ENCODE measurements at places on chromosomes 1 and 21.

GRCh38 chr1:39779821-39780220 lies 8.7 kb upstream of the OXCT2 start:
- DNase-seq: no peak

DNA sequence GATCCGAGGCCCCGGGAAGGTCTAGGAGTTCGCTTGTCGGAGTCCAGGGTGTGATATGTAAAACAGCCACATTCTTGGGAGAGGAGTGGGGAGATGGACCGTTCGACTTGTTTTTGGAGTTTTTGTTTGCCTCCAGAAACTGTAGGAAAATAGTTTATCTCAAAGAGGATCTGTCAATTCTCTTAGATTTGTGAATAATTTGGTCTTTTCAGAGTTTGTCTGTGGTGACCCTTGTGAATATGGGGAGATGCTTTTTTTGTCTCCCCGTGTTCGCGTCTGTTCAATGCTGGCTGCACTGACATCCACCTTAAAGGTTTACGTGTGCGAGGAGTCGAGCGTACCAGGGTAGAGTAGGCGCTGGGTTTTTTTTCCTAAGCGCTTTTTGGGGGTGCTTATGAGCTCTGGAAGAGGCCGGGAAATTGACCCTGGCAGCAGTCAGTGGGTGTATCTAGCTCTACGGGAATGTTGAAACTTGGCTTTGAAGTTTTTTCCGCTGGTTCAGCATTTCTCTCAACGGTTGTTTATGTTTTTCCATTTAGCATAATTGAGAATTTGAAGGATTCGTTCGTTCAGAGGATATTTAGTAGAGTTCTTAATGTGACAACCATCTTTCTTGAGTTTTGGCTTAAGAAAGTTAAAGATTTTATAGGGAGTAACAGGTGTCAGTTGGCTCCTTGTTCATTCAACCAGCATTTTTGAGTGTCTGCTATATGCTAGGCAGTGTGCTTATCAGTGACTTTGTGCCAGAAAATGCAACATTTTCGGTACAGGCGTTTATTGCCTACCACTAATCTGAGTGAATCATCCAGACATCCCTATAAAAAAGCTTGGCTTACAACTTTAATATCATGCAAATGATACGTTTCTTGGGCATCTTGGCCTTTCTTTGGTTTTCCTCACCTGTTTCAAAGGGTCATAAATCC lies 1.2 kb downstream of the SZRD1 start:
- DNase-seq: no peak

- DNase-seq: no peak
Observed at GRCh38 chr1:211473823-211474222, 18.1 kb downstream of the RD3 start.

DNA sequence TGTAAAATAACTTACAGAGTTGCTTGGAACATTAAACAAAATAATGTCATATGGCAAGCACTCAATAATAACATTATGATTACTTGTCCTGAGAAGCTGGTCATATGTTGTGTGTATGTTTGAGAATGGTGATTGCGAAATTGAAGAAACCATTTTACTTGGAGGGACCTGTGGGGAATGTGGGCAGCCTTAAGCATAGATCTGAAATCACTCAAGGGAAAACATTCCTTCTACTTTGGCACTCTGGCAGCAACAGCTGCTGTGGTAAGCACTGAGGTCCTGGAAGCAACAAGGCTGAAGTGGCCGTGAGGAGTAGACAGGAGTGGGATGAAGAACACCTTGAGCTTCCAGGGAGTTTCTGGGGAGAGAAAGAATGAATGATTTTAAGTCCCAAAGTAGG lies 165.4 kb upstream of the ADAMTS5 start:
- DNase-seq: no peak

DNA sequence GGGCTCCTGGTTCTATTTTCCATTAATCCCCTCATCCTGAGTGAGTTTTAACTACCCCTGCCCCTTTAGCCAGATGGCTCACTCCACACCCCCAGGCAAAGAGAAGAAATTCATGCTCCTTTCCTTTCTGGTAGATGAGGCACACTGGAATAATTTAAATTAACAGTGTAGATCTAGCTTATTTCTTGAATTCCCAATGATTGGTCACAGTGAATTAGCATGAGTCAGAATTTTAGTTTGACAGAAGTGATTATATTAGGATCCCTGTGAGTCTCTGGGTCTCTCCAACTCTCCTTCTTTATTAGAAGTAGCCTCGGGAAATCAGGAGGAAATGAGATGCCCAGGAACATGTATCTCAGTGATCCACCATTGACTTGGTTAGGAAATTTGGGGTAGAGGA lies 103.1 kb upstream of the KAZN start:
- no peak for DNase-seq

GRCh38 chr1:25140073-25140797 lies 92.1 kb downstream of the SYF2 start:
- no peak for DNase-seq

DNA sequence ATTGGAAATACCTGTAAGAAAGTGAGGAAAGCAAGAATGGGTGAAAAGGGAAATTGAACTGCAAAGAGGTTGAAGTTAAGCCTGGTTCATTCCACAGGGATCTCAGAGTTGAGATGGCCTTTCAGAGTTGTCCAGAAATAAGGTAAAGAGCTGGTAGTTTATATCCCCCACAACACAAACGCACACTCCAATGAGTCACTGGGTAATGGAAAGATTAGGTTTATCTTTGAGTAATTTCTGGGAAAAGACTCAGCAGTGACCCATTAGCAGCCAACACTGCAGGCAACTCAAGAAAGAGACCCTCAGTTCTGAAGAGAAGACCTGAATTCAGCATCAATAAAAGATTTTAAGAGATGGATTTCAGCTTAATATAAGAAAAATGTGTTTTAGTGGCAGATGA lies 485.5 kb downstream of the PTPRC start:
- DNase-seq: no peak

DNA sequence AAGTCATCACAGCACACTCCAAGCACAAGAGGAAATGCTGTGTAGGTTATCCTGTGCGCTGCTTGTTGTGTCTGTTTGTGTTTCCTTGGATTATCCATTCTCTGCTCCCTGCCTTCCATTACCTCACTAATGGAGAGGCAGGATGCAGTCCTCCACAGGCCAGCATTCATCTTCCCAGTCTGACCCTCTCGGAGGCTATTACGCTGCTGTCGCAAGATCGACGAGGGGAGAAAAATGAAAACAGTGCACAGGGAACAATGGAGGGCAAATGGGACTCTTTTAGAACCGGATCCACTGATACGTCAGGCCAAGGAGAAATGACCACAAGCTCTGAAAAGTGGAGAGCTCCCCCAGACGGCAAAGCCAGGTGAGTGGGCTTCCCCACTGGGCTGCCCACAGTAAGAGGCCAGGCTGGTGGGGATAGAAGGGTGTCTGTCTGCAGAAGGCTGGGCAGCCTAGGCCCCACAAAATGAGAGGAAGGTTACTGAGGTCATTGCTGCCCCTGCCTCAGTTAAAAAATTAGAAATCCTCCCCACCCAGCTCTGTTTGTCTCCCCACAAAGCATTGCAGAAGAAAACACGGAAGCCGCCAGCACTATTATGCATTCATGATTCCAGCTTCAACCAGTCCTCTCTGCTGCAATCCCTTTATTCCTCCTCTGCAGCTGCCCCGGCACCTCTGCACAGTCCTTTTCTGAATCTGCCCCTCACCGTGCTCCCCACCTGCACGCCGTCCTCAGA lies 21.7 kb downstream of the LRRN2 start:
- no peak for DNase-seq

GRCh38 chr1:200901796-200902444 lies 7.2 kb downstream of the INAVA start:
- DNase-seq: no peak

- DNase-seq: peak; percentile 51
Observed at GRCh38 chr1:2786329-2787162, 14.9 kb downstream of the TTC34 start.

DNA sequence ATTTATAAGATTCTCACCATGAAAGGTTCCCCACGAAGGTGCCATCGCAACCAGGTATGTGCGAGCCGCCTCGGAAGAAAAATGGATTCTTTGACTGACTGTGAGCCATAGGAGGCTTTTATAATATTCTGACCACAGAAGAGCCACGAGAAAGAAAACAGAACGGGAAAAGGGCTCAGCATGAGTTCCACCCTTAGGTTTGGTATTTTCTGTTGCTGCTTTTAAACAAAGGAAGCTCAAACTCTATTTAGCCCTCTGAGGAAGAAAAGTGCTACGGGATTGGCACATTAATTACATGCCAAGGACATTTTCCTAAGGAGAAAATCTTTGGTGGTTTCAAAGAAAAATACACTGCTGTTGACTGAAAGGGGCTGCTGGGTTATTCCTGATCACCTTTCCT lies 39.3 kb downstream of the MIS18A start:
- no peak for DNase-seq

- no peak for DNase-seq
Observed at GRCh38 chr21:39602793-39603192, 9.9 kb upstream of the B3GALT5 start.

- no peak for DNase-seq
Observed at GRCh38 chr1:2299131-2299627, 71.1 kb downstream of the SKI start.

DNA sequence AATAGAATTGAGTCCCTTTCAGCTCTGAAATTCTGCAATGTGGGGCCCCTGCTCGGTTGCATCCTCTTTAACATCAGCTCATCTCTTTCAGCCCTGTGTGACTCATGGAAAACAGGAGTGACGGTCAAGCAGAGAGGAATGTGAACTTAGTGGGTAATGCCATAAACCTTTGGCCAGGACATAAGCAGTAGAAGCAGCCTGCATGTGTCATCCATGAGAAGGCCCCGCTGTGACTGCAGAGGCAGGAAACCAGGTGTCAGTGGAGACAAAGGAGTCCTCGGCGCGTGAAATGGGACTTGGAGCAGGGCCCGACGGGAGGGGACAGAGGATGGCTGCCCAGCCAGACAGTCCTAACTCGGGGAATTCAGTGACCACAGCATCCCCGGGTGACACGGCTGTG lies 21.1 kb upstream of the EPHB2 start:
- no peak for DNase-seq

- no peak for DNase-seq
Observed at GRCh38 chr21:27047283-27047657, 80.4 kb upstream of the ADAMTS5 start.

DNA sequence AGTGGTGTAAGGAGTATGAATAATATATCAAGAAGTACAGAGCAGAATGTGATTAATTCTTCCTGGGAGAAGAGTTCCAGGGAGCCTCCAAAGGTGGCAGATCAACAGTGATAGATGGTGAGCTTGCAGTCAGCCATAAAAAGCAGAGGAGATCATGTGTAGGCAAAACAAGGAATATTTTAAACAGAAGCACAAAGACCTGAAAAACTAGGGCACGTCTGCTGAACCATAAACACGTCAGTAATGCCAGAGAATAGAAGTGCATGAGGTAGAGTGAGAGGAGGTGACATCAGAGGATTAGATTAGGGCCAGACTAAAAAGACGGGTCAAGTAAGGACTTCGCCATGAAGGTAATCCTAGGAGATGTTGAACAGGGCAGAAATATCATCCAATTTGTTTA lies 151.8 kb downstream of the EIF4G3 start:
- DNase-seq: no peak

- no peak for DNase-seq
Observed at GRCh38 chr1:153587314-153587713, 21.7 kb upstream of the S100A2 start.

DNA sequence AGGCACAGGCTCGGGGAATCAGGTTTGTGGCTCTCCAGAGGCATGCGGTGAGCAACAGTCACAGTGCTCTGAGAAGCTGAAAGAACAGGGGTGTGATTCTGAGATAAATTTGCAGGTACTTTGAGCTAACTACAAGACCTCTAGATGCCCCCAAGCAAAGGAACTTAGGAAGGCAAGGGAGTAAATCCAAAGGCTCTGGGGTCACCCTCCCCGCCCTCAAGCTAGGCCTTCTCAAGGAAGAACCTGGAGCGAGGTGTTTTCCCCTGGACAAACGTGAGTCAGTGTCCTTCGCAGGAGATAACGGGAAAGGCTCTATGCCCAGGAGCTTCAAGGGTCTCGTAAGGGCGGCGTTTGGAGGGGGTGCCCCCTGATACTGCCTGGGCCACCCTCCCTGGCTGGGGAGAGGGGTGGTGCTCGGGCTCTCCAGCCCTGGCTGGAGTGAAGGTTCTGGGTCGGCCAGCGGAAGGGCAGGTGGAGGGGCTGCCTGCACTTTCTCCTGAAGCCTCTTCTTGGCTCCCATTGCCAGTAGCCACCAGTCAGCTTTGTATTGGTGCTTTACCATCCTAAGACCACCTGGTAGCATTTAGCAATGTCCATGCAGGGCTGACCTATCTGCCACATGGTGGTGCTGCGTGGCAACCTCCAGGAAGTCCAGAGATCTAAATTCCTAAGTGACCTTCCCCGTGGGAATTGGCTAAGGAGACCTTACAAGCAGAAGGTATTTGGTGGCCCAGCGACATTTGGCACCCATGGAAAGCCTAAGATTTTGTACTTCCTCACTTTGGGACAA lies 44.0 kb downstream of the GPR161 start:
- DNase-seq: no peak

GRCh38 chr1:14896381-14897079 lies 257.0 kb upstream of the TMEM51 start:
- no peak for DNase-seq

- DNase-seq: no peak
Observed at GRCh38 chr1:39690794-39691382, 345 bp downstream of the HPCAL4 start.

DNA sequence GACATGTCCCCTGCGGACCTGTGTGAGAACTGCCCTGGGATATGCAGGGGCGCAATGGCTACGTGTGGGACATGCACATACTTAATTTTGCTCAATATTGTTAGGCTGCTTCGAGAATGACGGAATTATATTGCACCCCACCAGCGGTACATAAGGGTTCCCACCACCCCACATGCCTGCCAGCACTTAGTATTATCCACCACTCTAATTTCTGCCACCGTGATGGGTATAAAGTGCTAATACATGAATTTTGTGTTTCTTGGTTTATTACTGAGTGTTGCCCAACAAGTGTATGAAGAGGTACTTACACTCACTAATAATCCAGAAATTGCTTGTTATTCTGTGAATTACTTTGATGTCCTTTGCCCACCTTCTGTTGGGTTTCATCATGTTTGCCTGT lies 52.1 kb upstream of the ACOT11 start:
- no peak for DNase-seq

GRCh38 chr1:151060007-151060656 lies at the start of gene MLLT11:
Gene MLLT11 (plus strand): TSS chr1:151060397. CDS start chr1:151067225, 6,828 bp downstream.
- DNase-seq: no peak

- no peak for DNase-seq
Observed at GRCh38 chr1:220315070-220315839, 43.0 kb upstream of the RAB3GAP2 start.

- DNase-seq: no peak
Observed at GRCh38 chr1:3547055-3548005, 64.0 kb downstream of the MEGF6 start.

- DNase-seq: no peak
Observed at GRCh38 chr21:38013741-38014140, 97.5 kb upstream of the KCNJ6 start.

- no peak for DNase-seq
Observed at GRCh38 chr1:221907166-221907932, 165.5 kb upstream of the DUSP10 start.

Measured in stimulated activated CD4-positive, alpha-beta T cell treated with anti-CD3 and anti-CD28 coated beads, Interleukin-2, amount 100 ng/mL, for 4 hours (primary cell).